Bladder microvascular endothelial cell (primary cell): ENCODE measurements at places on chromosomes 2 and 18. TPM values are rescaled to one million over a fixed set of nuclear protein-coding genes. Genes with fewer than 3 reads are reported as not detected.

The SULT1C4 gene
- 7.6 and 82.8 TPM in 2 replicates for total RNA-seq

The PJVK gene
- total RNA-seq, result 0.32 and 1.3 TPM in 2 replicates

The GPR35 gene
- total RNA-seq, result 0.16 and 0.50 TPM in 2 replicates

The CRYGD gene
- total RNA-seq, result not detected in 2 replicates

The IL1A gene
- total RNA-seq, result 0.13 and 0.32 TPM in 2 replicates

The CLIP4 gene
- 13.4 and 26.7 TPM in 2 replicates for total RNA-seq

The XDH gene
- total RNA-seq, result not detected in 2 replicates

The TRMT61B gene
- 7.9 and 13.5 TPM in 2 replicates for total RNA-seq

The CHRND gene
- total RNA-seq, result not detected in 2 replicates

The LIMS1 gene
- 103 and 250 TPM in 2 replicates for total RNA-seq

The LRRC30 gene
- total RNA-seq, result not detected in 2 replicates
